ENCODE measurements at places on chromosomes 16 and 17.

GRCh38 chr16:50509521-50510341, 38.5 kb upstream of the NKD1 start:
- DNase-seq, result peak; percentile 5

- DNase-seq, result no peak
Measured at GRCh38 chr17:6274310-6274709, 160.6 kb downstream of the AIPL1 start.

GRCh38 chr16:52234626-52235025, 312.3 kb downstream of the TOX3 start:
- no peak for DNase-seq

DNA sequence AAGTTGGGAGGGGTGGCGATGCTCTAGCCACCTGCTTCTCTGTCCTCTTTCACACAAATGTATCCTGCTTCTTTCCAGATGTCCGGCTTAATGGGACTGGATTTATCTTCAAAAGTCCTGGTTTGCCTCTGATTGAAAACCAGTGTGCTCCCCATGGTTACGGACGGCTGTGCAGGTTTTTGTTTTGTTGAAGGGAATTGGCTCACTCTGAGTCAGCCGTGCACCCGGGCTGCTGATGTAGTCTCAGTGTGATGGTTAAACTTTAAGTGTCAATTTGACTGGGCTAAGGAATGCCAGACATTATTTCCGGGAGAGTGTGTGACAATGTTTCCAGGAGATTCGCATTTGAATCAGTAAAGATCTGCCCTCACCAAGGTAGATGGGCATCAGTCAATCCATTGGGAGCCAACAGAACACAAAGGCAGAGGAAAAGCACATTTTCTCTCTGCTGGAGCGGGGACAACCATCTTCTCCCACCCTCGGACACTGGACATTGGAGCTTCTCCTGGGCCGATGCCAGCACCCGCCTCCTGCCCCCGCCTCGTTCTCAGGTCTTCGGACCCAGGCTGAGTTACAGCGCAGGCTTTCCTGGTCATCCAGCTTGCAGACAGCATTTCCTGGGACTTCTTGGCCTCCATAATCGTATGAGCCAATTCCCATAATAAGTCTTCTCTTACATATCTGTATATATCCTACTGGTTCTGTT, 126.9 kb upstream of the TNRC6C start:
- peak; percentile 83 for DNase-seq

DNA sequence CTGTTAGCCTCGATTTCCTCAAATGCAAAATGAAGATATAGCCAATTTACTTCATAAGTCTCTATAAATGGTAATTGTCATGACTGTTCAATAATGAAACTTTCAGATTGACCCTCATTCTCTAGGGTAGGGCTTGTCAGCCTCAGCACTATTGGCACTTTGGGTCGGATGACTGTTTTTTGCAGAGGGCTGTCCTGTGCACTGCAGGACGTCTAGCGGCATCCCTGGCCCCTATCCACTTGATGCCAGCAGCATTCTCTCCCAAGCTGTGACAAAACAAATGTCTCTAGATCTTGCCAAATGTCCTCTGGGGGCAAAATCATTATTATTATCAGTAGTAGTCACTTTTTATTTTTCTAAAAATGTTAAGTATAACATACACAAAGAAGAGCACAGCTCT, 24.6 kb downstream of the CDH11 start:
- DNase-seq, result no peak

DNA sequence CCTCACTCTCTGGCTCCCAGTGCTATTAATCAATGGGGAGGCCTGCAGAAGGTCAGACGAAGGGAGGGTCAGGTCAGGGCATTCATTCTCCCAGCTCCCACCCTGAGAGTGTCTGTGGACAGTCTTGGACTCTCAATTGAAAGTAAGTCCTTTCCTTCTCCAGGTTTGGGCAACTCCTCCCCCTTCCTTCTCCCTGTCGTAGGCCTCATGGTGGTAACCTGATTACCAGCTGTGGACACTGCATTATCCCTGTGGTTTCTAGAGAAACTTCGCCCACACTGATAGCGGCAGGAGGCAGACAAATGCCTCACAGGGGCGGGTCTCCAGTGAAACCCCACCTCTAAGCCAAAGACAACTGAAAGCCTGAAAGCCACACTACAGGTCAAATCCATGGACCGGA, 57.7 kb upstream of the SLC25A19 start:
- DNase-seq, result peak; percentile 57

DNA sequence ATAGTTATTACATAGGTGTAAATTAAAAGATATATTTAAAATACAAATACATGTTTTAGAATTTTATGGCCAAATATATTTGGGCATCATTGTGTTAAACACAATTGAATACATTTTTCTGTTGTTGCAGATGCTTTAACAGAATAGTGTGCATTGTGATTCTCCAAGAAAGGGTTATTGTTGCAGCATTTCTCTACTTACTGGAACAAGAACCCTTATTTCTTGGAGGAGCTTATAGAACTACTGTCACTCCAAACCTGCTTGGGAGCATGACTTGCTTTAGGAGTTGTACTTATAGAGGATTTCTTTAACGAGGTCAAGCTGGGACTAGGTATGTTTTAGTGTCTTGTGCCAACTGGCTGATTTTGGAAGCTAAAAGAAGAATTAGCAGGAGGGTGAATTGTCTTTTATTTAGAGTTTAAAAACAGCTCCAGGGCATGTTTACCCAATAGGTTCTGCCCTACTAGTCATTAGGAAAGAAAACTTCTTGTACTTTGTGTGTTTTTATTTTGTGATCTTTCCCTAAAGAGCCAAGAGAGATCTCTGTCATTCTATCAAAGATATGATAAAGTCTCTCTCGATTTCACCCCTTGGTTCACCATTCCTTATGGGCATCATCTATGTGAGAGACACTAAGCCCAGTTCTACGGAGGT, 279.8 kb upstream of the SALL1 start:
- DNase-seq, result peak; percentile 4

- no peak for DNase-seq
Measured at GRCh38 chr17:6059406-6059805, 10.8 kb upstream of the WSCD1 start.

DNA sequence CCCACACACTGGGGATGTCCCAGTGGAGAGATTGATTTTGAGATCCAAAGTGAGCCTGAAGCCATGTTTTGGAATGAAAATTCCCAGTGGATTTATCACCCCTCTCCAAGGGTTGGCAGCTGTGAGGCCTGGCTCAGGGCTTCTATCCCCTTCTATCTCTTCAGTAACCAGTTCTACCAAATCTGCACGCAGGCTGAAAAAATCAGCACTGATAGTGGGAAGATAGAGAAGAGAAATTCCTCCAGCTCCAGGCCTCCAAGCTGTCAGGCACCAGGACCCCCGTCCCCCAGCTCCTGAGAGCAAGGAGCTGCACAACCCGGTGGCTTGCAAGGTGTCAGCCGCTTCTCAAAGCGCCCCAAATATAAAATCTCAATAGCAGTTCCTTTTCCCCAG, 1.0 kb downstream of the FLOT2 start:
- no peak for DNase-seq

DNA sequence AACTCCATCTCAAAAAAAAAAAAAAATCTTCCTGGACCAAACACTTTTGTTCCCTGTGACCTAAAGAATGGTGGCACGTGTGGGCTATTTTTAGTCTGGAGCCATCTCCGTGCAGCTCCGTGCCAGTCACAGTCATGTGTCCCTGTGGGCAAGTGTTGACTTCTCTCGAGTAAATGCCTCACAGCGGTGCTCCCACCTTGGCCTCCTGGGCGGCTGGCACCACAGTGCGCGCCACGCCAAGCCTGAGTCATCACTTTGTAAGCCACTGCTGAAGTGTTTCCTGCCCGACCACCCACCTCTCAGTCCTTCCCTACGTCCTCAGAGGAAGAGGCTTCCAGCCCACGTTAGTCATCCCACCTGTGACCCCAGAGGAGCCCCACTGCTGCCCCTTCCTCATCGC, 10.9 kb upstream of the HEXD start:
- peak; percentile 60 for DNase-seq

- DNase-seq, result no peak
Measured at GRCh38 chr17:8372422-8372821, 4.1 kb downstream of the KRABD2 start.

- peak; percentile 26 for DNase-seq
Measured at GRCh38 chr17:53516636-53517035, 306.1 kb upstream of the KIF2B start.
